ENCODE measurements at places on chromosomes 2 and 18.

DNA sequence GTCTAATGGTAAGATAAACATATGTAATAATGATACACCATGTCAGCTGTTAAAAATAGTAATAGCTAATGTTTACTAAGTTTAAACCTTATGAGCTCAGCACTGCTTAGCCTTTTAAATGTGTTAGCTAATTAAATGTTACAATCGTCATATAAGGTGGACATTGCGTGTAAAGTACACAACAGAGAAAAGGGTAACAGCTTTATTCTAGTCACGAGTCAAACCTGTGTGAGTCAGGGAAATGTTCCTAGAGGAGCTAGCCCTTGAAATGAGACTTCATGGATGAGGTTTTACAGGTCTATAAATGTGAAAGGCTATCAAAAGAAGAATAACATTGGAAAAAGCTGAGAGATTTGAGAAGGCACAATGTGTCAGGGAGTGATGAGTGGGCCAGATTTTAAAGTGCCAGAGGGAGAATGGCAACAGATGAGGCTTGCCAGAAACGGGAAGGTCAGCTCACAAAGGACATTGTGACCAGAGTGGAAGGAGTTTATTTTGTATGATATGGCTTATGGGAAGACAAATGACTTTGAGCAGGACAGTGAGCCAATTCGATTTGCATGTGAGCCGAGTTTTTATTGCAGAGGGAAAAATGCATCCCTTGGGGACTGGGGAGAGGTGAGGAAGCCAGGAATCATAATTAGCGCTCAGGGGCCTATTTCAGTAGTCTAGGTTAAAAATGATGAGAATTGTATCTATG lies 276.3 kb downstream of the CTNNA2 start:
- DNase-seq = no peak

DNA sequence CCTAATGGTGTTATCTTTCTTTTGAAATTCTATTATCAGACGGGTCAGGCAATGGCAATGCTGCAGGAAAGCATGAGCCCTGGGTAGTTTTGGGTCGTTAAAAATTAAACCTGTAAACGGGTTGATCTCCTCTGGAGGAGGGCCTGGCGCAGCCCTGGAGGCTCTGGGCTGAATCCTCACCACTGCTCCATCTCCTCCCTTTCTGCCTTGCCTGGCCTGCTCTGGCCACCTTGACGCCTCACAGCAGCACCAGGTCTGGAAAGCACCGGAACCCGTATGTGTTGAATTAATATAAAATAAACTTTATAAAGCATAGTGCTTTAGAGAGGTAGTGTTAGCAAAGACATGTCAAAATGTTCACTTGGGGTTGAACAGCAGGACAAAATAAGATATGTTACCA lies 316.1 kb downstream of the LNPK start:
- no peak for DNase-seq

- no peak for DNase-seq
Measured at GRCh38 chr2:46549166-46549844, 69.9 kb downstream of the TMEM247 start.

GRCh38 chr18:30852980-30853379 lies 189.6 kb downstream of the DSC3 start:
- DNase-seq = no peak

DNA sequence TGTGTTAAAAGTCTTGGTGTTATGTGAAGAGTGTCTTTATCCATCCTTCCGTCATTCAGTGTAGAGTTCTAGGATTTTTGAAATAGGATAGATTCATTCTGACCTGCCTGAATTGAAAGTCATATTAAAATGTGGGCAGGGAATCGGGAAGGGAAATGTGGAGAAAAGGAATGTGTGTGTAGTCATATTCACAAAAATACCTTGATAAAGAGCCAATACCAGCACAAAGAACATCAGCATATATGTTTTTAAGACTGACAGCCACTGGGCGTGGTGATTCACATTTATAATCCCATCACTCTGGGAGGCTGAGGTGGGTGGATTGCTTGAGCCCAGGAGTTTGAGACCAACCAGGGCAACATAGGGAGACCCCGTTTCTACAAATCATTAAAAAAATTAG lies 188.1 kb downstream of the CAMKMT start:
- DNase-seq = no peak

GRCh38 chr2:162556996-162557395 lies 213.1 kb downstream of the GCA start:
- no peak for DNase-seq

DNA sequence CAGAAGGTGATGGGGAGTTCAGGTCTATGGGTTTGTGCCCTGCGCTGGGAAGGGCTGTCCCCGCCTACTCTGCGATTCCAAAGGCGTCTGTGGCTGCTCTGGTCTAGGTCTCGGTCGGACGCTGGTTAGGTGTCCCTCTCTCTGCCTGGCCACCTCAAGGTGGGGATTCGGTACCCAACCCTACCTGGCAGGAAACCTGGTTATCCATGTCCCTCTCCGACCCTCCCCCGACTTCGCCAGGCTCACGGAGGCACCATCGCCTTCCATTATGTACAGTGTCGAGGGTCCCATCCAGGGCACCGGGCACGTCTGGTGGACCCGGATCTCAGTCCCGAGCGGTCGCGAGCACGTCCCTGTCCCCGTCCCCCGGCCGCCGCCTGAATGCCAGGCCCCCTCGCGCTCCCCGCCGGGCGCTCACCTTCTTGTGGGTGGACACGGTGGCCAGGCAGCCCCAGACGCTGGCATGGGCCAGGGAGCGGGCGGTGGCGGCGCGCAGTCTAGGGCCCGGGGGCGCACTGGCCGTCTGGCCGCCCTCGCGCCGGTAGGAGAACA lies 628 bp downstream of the CREG2 start:
- DNase-seq = peak; percentile 7

DNA sequence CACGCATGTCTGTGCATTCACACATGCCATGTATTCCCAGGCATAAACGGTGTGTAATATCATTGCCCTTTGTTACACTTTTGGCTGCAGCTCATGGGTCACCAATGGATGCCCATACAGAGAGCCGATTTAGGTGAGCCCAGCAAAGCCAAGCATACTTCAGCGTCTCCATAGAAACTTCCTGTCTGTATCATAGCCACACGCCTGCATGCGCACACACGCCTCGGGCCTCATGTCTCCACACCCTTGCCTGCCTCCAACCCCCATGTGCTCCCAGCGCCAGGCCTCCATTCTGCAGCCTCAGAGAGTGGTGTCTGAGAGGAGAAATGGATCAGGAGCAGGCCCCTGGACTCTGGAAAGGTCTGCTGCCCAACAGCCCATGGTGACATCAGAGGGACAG lies 33.5 kb upstream of the SELENOI start:
- DNase-seq = no peak

DNA sequence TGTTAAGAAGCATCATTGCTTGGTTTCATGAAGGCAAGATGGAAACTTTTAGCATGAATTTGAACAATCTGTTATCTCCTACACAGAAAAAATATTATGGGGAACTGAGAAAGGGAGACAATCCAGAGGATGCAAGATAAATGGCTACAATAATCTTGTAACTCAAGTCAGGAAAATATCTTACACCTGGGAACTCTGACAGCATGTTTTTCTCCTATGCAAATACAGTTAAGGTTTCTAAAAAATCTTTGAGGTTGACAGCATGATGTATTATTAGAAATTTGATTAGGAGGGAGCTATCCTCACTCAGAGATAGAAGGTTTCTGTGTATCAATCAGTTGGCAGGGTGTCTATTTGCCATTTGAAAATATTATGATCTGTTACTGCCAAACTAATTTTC lies 75.6 kb downstream of the GPD2 start:
- DNase-seq = no peak

DNA sequence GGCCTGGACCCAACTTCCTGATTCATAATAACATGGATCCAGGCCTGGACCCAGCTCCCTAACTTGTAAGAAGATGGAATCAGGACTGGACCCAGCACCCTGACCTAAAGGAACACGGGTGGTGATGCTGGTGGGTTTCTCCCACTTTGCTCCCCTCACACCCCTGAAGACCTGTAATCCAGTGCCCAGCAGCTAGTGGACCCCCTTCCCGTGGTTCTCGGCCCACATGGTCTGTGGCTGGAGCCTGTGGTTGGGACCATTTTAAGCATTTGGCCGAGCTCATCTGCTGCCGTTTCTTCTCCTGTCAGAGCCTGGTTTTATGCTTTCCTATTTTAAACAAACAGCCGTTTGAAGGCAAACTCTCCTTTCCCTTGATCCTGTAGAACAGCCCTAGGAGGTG lies 232.8 kb downstream of the EIPR1 start:
- no peak for DNase-seq

DNA sequence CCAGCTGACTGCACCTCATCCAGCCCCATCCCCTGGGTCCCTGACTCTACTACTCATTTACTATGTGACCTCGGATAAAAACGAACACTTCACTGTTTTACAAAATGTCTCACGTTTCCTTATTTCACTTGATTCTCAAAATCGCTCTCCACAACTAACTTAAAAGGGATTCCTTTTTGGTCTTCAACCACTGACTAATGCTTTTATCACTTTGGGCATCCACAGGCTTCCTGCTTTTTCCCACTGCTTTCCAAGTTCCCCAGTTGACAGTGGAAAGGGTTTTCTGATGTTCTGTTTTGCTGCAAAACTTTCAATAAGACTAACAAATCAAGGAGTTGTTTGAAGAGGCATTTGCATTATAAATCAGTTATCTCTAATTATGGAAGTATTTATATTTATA lies 24.1 kb downstream of the EIF2AK3 start:
- no peak for DNase-seq

DNA sequence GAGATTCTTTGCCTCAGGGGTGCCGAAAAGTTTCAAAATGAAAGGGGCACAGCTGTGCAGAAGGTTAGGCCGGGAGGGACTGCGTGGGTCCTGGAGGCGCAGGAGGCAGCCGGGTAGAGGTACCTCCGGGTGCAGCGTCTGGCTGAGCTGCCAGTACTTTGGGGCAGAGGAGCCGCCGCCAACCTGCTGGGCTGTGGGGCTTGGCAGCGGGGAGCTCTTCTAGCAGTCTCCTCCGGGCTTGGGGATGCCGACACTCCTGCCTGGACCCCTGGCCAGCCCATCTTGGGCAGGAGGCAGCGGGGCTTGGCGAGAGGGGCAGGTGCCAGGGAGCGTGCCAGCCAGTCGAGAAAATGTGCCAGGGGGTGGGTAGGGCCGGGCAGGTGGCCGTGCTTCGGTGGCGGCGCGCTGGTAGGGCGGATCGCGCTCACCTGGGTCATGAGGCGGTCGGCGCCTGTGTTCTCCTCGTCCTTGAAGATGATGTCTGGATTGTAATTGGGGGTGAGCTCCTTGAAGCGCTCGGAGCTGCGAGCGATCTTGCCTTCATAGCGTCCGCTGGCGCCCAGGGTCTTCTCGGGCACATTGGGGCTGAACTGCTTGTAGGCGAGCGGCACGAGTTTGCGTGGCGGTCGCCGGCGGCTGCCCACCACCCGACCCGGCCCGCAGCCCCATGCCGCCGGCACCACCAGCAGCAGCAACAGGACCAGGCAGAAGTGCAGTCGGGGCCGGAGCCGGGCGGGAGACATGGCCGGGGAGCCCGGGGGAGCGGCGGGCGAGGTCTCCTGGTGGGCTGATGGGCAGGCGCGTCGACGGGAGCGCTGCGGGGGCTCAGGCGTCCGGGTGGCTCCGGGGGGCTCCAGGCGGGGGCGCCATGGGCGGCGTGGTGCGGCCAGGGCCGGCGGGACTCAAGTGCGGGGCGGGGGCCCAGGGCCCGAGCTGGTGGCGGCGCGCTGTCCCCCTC lies 717 bp downstream of the IHH start:
- peak; percentile 15 for DNase-seq

GRCh38 chr2:144521686-144522085 lies 1.8 kb upstream of the ZEB2 start:
- DNase-seq = no peak

GRCh38 chr2:192854706-192855105 lies 660.0 kb upstream of the TMEFF2 start:
- no peak for DNase-seq

GRCh38 chr2:241597561-241597960 lies 39.0 kb downstream of the BOK start:
- no peak for DNase-seq

- DNase-seq = no peak
Measured at GRCh38 chr2:84271977-84272376, 187.1 kb downstream of the SUCLG1 start.

- DNase-seq = no peak
Measured at GRCh38 chr2:187855689-187856088, 301.5 kb upstream of the TFPI start.

- DNase-seq = no peak
Measured at GRCh38 chr2:19022334-19022733, 336.1 kb downstream of the OSR1 start.

DNA sequence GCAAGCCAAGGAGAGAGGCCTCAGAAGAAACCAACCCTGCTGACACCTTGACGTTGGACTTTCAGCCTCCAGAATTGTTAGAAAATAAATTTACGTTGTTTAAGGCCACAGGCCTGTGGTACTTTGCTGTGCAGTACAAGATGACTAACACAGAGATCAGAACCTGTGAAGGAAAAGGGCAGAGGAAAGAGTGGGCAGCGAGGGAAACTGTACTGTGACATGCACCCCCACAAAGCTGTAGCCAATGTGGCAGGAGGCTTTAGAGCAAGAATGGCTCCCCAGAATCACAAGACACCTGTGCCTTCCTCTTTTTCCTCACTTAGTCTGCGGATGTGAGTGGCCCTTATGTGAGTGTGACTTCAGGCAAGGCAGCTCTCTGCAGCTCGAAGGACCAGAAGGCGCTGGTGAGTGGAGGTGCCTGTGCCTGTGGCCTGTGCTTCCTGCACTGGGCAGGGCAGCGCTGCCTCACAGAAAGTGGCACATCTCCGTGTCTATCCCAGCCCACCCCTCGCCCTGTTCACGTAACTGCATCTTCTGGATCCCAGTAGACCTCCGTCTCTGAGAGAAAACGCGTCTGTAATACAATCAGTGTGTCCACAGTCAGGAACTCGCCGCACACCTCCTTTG lies 89.5 kb downstream of the MRPS9 start:
- DNase-seq = no peak

DNA sequence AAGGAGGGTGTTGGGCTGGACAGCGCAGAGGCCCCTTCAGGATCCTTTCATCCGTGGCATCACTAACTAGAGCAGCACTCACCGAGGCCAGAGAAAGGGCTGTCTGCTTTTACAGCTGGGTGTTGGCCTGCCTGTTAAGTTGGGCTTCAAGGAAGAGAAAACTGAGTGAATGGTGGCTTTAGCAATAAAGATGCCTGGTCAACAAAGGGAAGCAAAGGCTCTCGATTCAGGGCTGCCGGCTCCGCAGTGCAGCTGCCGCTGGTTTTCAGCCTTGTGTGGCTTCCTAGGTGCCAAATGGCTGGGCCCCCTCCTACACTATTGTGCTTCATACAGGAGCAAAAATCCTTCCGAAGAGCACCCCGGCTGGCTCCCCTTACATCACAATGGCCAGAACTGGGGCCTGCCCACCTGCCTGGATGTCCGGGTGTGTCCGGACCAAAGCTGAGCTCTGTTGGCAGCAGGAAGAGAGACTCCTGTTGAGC lies 61.0 kb upstream of the GPR45 start:
- DNase-seq = no peak

- DNase-seq = no peak
Measured at GRCh38 chr2:184053326-184053725, 545.0 kb upstream of the ZNF804A start.

- DNase-seq = no peak
Measured at GRCh38 chr2:185919155-185919554, 180.6 kb downstream of the FSIP2 start.

GRCh38 chr2:39587641-39588040 lies 78.1 kb upstream of the TMEM178A start:
- no peak for DNase-seq
